NCI-H69 (cell line): ENCODE measurements at places on chromosomes 1 and 21.

DNA sequence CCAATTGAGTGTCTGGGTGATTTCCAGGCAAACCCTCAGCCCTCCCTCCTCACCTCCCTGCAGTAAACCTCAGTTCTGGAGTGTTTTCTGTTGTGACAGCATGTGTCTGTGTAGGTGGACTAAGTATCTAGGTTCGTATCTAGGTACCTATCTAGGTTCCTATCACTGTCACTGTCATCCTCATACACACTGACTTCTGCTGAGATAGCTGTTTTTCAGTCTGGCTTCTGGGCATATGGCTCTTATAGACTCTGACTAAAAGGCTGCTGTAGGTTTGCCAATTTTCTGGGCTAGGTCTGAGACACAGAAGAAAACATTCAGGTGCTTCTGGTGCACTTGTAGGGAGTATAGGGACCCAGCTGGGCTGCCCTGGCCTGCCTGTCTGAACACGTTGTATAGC lies 8.1 kb upstream of the TRIM67 start:
- DNase-seq: no peak

- DNase-seq: peak; percentile 4
These were observed 24.1 kb downstream of the MEGF6 start for GRCh38 chr1:3586986-3587759.

GRCh38 chr1:15627343-15627988 lies 10.2 kb downstream of the DDI2 start:
- no peak for DNase-seq

DNA sequence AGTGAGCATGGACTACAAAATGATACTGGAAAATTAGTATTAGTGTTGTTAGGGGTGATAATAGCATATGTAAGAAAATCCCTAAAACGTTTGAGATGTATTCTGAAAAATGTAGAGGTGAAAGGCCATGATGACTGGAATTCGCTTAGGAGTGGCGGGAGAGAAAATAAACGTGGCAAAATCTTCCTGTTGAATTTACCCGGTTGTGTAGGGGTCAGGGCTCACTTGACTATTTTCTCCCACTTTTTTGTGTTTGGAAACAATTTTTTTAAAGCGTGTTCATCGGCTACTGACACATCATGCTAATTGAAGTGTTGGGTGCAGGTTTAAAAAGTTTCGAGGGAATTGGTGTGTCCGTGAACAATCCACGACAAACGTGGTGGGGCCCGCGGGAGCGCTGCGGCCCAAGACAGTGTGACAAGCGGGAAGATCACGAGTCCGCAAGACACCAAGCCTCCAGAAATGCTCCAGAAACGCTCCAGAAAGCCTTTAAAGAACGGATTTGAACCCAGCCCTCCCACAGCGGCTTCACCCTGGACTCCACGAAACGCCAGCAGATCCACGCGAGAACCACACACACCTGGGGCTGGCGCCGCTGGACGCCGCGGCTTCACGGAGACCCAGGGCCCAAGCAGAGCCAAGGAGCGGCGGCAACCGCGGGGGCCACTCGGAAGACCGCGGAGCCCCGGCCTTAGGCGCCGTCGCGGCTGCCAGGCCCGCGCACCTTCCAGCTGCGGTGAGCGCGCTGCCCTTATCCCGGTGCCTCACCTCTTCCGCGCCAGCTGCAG lies 573 bp downstream of the PSMG1 start:
- peak; percentile 45 for DNase-seq
